ENCODE measurements at places on chromosomes 5 and 9.

GRCh38 chr5:2373631-2374030 lies 377.8 kb downstream of the IRX2 start:
- DNase-seq = no peak

DNA sequence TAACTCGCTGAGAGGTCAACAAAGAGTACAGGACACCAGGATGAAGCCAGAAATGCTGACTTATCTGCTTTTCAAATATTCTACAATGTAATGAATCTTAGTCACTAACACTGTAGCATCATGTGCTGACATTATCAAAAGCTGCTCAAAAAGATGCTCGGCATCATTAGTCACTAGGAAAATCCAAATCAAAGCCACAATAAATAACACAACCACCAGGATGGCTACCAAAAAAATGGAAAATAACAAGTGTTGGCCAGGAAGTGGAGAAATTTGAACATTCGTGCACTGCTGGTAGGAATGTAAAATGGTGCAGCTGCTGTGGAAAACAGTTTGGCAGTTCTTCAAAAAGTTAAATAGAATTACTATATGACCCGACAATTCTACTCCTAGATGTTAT lies 269.1 kb downstream of the GLIS3 start:
- DNase-seq = no peak

DNA sequence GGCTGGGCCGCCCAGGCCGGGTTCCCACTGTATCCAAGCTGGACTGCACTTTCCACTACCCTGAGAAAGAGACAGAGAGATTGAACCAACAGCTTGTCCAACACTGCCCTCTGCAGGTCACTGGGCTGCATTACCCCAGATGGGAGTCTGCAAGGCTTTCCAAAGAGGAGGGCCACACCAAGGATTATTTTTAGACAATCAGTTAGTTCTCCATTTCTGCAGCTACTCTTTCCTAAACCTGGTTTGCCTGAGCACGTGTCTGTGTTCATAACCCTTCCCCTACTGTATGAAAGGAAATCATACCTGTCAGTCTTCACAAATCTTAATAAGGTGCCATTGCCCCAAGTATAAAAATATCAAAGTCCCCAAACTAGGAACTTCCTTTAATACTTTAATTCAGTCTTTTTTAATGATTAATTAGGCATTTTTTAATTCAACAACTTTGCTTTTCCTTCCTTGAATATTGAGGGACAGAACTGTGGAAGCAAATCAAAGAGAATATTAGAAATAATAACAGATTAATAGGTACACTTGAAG lies 13.4 kb upstream of the FGF1 start:
- DNase-seq = peak; percentile 84

DNA sequence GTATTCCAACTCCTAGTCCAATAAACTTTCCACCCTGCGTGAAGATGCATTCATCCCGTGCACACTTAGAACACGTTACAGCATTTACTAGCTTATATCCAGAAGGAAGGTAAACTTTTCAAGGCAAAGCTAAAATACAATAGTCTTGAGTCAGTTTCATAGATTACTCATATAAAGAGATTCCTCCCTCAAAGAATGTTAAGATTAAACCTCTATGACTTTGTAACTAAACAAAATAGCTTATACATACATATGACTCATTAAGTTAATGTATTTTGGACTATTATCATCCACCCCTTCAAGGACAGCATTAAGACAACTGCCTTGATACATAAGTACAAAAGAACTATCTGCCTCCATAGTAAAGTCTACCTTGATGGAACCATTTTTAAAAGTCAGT lies 36.1 kb downstream of the TLE1 start:
- DNase-seq = peak; percentile 87

DNA sequence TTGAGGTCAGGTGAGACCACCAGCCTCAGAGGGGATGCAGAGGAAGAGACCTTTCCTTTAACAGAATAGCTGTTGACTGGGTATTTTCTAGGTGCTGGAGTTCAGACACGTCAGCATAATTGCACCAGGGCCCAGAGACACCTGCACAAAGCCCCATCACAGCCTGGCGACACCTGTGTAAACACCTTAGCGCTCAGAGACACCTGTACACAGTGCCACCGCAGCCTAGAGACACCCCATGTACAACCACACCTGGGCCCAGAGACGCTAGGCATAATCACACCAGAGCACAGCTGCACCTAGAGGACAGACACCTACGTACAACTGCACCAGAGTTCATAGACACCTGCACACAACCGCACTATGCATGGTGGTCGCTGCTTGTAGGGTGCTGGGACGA lies 1.0 kb downstream of the TRIP13 start:
- no peak for DNase-seq
